Renal cortical epithelial cell (primary cell): ENCODE measurements at places on chromosomes 6 and 20.
A peak's percentile ranks its signal among the peaks of the same experiment; 100 is the strongest.

GRCh38 chr20:34622821-34623451 is 54.0 kb downstream of the PIGU start:
- no peak for DNase-seq

- no peak for DNase-seq
Observed at GRCh38 chr6:168717491-168717890, 276.5 kb downstream of the SMOC2 start.

DNA sequence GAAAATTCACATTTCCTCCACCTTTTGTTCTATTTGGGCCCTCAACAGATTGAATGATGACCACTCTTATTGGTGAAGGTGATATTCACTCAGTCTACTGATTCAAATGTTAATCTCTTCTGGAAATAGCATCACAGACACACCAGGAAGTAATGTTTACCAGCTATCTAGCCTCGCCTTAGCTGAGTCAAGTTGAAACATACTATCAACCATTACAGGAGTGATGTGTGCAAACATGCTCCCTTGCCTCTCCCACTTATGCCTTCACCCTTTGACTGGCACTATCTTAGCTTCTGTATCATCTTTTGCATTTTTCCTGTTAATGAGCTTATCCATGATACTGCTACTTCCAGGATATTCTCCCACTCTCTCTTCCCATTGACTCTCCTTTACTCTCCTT is 191.9 kb downstream of the CENPW start:
- DNase-seq = no peak

DNA sequence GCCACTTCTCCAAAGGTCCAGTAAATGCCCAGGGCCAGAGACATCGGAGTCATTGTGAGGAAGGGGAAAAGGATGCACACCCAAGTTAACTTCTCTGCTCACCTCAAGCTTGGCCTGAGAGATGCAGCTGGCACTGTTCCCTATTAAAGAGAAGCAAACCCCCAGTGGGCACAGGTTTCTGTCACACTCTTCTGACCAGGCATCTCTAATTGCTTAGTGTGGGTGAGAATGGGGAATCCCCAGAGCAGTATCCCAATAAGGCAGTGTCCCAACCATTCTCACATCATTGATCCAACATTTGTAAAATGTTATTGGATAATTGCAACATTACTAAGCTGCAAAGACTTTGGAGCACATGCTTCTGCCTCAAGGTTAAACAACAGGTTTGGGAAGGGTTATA is 232.3 kb downstream of the ADGRG6 start:
- peak; percentile 15 for DNase-seq

- no peak for DNase-seq
Observed at GRCh38 chr6:95547043-95547442, 30.3 kb upstream of the MANEA start.

GRCh38 chr20:15740046-15740775 is 833.0 kb downstream of the KIF16B start:
- DNase-seq = no peak

DNA sequence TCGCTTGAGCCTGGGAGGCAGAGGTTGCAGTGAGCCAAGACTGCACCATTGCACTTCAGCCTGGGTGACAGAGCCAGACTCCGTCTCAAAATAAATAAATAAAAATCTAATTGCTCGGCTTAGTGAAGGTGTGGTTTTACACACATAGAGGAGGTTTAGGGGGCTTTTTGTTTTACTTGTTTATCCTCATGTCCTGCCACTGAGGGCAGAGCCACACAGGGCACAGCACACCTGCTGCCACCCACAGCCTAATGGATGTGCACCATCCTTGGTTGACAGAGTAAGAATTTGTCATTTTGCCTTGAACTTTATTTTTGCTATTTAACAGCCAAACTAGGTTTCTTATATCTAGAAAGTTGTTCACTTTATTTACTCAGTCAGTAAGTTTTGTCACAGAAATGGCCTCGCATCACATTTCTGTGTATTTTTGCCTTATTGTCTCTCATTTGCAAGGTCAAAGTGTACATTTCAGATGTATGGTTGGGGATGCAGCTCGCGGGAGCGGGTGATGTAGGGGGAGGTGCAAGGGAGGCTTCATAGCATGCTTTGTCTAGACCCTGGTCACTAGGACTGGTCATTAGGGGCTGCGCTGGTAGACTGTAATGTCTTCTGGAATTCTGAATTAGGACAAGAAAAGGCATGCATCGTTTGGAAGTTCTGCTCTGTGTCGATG is 67.8 kb upstream of the NAA20 start:
- no peak for DNase-seq

- no peak for DNase-seq
Observed at GRCh38 chr6:98808541-98809210, 25.7 kb upstream of the POU3F2 start.

DNA sequence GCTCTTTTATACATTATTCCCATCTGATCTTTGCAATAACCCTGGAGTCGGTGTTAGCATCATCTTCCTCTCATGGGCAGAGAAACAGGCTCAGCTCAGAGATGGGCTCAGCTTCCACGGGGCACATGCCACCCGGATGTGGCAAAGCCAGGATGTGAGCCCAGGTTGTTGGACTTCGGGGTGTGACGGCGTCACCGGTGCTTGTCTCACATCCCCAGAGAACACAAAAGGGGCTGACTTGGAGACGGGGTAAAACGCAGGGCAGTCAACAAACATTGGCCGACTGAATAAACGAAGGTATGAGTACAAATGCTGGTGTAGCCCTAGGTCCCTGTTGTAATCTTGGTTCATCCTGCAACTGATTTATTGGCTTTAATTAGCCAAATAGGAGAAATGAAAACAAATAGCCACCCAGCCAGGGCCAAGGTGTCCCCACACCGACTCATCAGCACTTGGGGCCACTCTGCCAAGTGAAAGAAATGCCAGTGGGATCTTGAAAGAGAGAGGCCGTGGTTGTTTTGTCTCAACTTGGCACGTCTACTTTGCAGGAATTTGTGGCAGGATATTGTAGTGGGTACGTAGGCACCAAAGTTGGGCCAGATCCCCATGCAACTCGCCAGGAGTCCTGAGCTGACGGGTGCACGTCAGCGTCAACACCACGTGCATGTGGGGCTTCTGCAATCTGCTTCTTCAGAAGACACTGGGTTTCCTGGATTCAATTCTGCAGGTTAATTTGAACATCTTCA is 42.8 kb downstream of the APCDD1L start:
- DNase-seq = no peak

GRCh38 chr20:38272961-38273360 is 12.4 kb upstream of the KIAA1755 start:
- peak; percentile 36 for DNase-seq

DNA sequence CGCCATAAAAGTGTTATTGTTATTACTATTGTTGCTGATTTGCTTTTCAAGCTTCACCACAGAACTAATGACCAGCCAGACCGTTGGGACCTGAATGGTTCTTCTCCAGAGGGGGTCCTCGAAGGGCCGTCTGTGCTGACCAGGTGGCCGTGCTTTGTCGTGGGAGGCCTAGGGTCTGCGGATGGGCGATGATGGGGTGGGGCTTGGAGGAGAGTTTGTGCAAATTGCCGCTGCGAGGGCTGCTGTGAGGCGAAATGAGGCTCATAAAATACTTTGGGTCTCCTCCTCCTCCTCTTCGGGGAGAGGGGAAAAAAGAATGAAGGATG is 6.0 kb upstream of the ZBTB22 start:
- no peak for DNase-seq
